ENCODE measurements at places on chromosomes 6 and 20.

DNA sequence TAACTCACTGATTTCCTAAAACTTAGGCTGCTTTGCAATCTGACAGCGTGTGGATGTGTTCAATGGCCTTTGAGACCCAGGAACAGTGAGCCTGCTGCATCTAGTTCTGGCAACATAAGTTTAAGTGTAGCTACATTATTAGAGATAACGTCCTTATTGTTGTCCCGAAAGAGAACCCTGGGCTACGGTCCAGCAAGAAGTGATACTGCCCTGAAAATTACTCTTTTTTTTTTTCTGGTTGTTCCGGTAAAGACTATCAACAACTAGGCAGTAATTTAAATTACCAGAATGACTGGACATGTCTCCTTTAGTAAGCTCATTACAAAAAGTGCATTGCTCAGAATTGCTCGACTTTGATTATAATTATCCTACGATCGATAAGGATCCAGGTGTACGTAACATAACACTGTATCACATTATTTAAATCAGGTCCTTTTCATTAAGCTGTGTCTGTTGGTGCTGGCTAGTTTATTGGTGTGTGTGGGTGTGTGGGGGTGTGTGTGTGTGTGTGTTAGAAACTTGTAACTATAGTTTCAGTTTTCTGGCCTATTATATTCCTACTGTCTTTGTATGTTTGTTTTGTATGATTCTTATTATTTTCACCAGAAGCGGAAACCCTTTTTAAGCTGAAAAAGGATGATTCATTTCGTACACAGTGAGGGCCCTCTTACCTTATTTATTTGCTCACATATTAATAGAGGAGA, 3.0 kb downstream of the TSHZ2 start:
- DNase-seq = no peak

DNA sequence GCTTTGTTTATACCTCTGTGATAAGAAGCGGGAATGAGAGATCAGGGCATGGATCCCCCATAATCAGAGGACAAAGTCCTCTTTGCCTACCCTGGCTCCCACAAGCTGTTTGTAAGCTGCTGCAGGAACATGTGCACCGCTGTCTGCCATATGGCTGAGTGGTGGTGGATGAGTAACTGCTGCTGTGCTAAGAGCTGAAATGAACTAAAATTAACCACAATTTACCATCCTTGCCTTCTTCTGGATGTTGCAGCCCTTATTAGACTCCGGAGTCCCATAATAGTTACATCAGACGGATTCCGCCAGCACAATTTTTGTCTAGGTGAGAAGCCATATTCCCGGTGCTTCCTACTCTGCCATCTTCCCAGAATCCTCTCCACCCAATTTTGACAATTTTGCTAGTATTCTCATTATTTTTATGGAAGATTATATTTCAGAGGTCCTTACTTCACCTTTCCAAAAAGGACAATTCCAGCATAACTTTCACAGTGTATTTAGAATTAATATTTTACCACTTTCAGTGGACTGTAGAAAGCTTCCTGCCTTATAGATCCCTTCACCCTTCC, 6.0 kb upstream of the CMTR1 start:
- no peak for DNase-seq

DNA sequence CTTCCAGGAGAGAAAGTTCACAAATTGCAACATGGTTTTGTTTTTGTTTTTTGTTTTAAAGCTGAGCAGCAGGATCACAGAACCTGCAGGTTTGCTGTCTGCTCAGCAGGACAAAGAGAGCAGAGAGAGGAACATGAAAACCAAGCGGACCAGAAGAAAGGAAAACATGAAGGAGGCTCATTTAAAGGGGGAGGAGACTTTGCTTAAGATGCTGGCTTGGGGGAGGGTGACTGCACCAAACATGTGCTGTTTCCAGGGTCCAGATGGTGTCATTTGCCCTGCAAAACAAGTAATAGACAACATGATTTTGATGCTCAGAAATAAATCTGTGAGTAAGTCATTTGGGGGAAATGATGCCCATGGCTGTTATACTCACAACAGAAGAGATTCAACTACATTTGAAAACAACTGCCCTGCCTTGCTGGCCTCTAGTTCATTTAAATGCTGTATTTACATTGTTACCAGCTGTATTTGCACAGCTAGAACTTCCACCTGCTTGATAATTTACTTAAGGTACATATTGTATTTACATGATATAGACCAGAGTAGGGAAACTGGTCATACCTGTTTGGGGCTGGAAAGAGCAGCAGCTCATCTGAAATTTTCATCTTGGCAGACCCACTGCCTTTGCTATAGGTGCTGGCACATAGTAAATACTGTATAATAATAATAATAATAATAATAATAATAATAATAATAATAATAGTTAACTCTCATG, 32.2 kb upstream of the CHD6 start:
- no peak for DNase-seq

- no peak for DNase-seq
Measured at GRCh38 chr6:3345836-3346235, 87.1 kb downstream of the PSMG4 start.

DNA sequence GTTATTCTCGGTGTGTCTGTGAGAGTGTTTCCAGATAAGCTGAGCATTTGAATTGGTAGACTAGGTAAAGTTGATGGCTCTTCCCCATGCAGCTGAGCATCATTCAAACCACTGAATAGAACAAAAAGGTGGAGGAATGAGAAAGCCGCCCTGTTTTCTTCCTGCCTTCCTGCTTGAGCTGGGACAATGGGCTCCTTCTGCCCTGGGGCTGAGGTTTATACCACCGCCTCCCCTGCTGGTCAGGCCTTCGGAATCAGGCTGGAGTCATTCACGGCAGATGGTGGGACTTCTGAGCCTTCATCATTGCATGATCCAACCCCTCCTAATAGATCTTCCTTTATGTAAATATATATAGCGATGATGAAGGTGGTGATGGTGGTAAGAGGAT, 124.9 kb downstream of the ANKRD60 start:
- no peak for DNase-seq

DNA sequence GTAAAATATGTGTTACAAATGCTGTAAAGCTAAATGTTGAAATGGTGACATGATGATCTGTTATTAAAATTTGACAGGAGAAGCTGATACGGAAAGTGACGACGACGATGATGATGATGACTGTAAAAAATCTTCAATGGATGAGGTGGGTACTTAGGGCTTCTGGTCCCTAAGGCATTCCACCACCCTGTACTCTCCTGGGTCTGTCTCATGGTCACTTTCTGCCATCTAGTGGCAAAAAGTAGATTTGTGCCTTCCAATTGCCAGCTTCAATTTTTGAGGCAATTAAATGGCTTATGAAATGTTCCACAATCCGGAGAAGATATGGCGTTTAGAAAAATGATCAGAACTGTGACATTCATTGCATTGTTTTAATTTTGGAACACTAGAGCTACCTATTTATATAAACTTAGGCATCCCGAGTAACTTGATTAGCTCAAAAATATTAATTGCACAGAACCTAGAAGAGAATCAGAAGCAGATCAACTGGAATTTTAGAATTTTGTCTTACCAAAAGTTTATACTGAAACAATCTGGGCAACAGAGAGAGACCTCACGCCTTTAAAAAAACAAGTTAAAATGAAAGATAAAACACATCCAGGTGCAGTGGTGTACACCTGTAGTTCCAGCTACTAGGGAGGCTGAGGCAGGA, 346.5 kb upstream of the PLCB4 start:
- DNase-seq = no peak

DNA sequence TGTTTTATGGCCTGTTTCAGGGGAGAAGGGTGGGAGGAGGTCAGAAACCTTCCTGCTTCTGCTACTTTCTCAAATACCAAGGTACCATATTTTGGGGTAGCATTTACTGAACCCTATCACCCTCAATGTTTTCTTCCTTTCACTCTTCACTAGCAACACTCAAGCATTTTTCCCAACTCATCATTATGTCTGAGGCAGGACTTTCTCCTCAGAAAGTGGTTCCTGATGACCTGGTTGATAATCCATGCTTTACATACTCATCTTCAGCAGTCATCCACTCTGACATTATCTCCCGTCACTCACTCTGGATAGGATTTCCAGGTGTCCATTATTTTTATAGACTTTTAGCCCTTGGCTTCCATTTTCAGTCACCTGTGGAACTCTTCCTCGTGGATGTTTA, 21.1 kb downstream of the ZNF292 start:
- no peak for DNase-seq

DNA sequence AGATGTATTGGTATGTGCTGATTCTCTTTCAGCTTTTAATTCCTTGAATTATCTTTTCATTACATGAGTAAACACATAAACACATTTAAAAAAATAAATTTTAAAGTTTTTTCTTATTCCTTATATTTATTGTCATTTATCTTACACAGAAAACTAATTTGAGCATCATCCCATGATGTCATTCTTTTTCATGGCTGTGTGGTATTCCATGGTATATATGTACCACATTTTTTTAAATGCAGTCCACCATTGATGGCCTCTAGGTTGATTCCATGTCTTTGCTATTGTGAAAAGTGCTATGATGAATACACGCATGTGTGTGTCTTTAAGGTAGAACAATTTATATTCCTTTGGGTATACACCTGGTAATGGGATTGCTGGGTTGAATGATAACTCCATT, 33.3 kb downstream of the OTOR start:
- no peak for DNase-seq

DNA sequence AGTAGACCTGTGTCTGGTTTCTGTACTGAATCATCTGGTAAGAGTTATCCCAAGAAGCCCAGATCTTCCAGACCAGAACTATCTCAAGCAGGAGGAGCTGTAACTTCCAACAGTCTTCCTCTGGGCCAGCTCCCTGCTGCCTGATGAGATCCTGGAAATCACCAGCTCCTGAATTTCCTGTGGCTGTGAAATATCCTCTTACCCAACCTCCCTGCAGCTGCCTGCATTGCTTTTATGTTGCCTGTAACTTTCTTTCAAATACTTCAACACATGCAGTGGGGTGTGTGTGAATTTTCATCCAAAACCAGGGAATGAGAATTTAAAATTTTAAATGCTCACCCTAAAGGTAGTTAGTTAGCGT, 160.5 kb upstream of the LAMP5 start:
- no peak for DNase-seq

GRCh38 chr20:34475979-34476736, 40.1 kb upstream of the DYNLRB1 start:
- no peak for DNase-seq

DNA sequence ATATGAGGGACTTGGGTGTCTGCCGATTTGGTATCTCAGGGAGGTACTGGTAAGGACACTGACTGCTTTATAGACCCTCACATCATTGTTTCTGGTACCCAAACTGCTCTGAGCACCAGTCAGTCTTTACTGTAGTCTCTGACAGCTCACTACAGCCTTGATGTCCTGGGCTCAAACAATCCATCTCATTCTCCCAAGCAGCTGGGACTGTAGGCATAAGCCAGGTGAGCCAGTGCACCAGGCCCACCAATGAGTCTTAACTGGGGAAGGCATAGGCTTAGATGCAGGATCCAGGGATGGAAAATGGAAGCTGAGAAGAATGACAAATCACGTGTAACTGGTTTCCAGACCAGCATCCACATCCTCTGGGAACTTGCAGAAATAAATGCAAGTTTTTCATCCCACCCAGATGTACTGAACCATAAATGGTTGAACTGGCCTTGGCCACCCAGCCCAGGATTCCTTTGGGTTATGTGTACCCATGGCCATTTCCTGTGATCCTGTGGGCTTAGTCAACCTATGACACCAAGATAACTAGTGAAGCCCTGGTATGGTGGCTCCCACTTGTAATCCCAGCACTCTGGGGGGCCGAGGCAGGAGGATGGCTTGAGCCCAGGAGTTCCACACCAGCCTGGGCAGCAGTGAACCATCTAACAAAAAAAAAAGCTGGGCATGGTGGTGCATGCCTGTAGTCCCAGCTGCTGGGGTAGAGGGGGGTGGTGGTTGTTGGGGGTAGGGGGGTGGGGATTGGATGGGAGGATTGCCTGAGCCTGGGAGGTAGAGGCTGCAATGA, 5.8 kb downstream of the TUBB start:
- DNase-seq = no peak

DNA sequence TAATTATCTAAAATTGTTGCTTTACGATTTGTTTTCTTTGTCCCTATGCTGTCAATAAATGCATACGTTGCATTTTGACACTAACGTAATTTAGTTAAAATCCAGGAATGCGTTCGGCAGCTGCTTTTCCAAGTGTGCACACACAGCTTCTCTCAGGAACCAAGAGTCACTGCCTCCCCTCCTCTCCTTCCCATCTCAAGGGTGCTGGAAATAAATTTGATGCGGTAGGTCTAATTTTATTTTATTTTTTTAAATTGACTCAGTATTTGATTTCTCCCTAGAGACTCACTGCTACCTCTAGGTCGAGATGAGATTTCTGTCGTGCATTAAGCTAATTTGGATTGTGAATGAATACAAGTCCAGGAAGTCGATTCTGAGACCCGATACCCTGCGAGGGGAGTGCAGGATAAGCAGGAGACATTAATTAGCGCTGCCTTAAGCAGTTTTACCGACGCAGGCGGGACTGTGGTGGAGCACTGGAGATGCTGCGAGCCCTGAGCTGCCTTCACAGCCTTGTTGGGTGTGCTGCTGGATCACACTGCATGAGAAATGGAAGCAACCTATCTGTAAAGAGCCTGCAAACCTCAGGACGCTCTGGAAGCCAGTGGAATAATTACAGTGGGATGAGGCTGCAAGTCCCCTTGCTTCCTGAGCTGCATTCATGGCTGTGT, 381.2 kb downstream of the C6orf118 start:
- no peak for DNase-seq

DNA sequence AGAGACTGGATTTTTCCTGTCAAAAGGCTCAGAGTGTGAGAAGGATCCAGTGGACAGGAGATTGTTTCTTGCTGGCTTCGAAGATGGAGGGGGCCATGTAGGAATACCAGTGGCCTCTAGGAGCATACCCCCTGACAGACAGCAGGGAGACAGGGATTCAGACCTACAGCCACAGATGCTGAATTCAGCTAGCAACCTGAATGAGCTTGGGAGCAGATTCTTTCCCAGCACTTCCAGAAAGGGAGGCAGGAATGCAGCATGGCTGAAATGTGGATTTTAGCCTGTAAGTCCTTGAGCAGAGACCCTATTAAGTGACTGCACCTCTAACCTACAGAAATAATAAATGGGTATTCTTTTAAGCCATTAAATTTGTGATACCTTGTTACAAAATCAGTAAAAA, 44.6 kb downstream of the STXBP5 start:
- DNase-seq = no peak

GRCh38 chr6:83097204-83097603, 29.7 kb downstream of the DOP1A start:
- no peak for DNase-seq

DNA sequence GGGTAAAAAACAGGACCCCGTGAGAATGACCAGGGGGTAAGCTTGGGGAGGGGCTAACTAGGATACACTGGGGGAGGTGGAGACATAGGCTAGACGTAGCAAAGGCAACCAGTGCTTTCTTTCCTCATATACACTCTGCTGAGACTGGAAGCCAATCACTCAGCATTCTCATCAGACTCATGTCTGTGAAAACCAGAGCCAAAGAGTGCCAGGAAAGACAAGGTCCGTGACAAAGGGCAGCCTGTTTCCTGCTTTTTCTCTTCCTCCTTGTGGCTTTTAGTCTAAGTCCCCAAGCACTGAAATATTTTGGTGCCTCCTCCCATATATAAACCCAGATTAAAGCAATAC, 97.9 kb upstream of the NEDD9 start:
- no peak for DNase-seq

GRCh38 chr6:146135167-146135566, 106.3 kb downstream of the GRM1 start:
- DNase-seq = no peak
